ENCODE measurements at places on chromosomes 11 and 22.

GRCh38 chr11:112281726-112282125 is 21.1 kb upstream of the PLET1 start:
- DNase-seq, result no peak

DNA sequence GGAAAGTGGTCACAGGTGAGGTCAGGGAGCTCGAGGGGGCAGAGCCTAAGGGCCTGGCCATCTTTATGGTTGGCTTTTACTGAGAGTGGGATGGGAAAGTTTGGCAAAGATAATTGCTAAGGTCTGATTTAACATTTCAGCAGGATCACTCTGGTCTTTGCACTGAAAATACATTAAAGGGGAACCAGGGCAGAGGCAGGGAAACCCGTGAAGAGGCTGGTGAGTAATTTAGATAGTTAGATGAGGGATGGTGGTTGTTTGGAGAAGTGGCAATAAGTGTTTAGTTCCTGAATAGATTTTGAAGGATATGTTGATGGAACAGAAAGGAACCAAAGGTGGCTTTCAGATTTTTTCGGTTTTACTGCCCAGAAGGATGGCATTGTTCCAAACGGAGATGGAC is 50.8 kb downstream of the SCN3B start:
- DNase-seq, result no peak

GRCh38 chr22:19680911-19681862 is 33.1 kb upstream of the SEPTIN5 start:
- DNase-seq, result no peak

- DNase-seq, result no peak
Measured at GRCh38 chr11:31218847-31219246, 150.7 kb downstream of the DCDC1 start.

DNA sequence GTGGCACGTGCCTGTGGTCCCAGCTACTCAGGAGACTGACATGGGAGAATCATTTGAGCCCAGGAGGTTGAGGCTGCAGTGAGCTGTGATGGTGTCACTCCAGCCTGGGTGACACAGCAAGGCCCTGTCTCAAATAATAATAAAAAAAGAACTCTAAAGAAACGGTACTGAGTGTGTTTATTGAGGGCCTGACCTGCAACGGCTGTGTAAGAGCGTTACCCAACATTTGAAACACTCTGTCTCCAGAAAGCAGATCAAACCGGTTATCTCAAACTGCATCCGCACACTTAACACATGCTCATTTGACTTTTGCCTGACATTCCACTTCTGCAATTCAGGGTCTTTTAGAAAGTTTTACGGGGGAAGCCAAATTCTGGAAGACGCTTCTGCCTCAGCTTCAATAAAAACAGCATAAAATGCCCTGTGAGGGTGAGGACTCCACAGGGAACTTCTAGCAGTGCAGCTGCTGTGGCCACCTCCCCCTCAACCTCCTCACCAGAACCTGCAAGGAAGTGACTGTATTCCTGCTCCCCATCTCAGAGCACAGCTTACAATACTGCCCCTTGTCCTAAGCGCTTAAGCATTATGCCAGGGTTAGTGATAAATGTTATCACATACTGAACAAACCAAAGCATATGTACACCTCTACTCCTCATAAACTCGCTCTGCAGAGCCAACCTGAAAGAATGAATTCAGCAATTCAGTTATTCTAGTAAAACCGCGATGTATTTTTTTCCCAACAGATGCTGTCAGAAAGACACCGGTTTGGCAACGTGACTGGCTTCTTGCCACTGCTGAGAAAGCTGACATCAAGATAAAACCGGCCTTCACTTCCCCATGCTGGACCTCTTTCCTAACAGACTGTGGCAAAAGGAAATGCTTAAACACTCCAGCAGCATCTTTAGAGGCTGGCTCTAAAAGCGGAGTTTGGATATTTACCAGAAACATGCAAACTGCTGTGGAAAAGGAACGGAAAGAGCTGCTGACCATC is 52.2 kb downstream of the PRDM10 start:
- DNase-seq, result no peak

Data from stimulated activated CD8-positive, alpha-beta memory T cell treated with anti-CD3 and anti-CD28 coated beads, Interleukin-2, amount 100 ng/mL, for 48 hours (primary cell).